Kidney epithelial cell (primary cell): ENCODE measurements at places on chromosomes 16 and 17. TPM values are rescaled to one million over a fixed set of nuclear protein-coding genes. Genes with fewer than 3 reads are reported as not detected.

- no peak for DNase-seq
These were observed 5.0 kb upstream of the CCDC57 start for GRCh38 chr17:82217530-82218204.

GRCh38 chr17:34672176-34672785 lies 92.9 kb downstream of the TMEM132E start:
- no peak for DNase-seq

DNA sequence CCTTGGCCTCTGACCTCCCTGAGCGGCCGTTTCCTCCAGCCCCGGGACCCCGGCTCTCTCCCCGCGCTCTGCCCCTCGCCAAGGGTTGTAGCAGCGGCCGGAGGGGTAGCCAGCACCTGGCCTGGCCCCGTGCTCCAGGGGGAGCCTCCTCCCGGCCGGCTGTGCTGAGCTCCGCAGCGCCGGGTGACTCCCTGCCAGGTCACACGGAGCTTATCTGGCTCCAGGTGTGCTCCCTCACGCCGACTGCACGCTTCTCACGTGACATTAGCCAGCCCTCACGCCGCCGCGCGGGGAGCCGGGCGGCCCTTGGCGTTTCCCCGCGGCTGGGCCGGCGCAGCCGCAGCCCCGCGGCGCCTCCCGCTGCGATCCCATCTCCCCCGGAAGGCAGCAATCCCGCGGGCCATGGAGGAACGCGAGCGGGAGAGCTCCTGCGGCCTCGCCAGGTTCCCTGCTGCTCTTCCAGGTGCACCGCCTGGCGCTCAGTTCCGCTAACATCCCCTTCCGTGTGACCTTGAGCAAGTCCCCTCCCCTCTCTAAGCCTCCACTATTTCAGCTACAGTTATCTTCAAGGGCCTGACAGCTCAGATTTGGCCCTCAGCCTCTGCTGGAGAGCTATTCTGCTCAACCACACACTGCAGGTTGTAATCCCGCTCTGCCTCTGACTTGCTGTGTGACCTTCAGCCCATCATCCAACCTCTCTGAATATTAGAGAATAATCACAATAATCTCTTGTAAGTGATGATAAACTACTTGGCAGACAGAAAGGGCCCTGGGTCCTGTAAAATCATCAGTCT lies 3.4 kb downstream of the MYO18A start:
- no peak for DNase-seq

- DNase-seq = no peak
These were observed 65.5 kb upstream of the DOC2B start for GRCh38 chr17:246851-247421.

DNA sequence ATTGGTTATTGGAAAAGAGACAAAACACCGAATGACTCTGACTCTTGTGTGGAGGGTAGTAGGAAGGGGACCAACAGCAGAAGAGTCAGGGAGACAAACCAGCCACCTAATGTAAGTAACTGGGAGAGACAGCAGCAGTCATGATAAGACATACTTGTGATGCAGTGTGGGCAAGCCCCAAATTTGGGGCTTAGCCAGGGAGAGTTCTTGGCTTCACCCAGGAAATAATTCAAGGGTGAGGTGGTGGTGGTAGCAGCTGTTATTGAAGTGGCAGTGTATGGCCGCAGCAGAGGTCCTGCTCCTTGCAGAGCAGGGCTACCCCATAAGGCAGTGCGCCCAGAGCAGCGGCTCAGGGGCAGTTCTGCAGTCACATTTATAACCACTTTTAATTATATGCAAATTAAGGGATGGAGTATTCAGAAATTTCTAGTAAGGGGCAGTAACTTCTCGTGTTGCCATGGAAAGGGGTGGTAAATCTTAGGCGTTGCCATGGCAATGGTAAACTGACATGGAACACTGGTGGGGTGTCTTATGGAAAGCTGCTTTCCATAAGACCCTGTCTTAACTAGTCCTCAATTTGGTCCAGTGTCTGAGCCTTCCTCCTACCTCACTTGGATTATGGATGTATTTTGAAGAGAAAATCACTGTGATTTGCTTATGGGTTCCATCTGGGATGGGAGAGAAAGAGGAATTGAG lies 317.1 kb downstream of the PHKB start:
- DNase-seq = no peak

DNA sequence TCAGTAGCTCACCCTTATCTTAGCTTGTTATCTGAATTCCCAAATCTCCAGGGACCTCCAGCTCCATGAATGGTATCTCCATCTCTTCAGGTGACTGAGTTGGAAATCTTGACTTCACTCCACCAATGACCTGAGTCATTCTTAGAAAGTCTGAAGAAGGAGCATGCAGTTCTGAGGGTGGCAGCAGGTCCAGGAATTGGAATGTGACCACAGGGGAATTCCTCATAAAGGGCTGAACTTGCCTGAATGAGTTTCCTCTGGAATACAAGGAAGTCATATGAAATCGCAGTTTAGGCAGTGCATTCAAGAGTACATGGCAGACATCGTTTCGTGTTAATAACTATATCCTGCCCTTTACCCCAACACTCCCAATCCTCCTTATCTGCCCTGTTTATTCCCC lies 12.5 kb upstream of the PYY start:
- DNase-seq = no peak

- DNase-seq = no peak
These were observed 17.0 kb downstream of the FAM117A start for GRCh38 chr17:49746791-49747490.

DNA sequence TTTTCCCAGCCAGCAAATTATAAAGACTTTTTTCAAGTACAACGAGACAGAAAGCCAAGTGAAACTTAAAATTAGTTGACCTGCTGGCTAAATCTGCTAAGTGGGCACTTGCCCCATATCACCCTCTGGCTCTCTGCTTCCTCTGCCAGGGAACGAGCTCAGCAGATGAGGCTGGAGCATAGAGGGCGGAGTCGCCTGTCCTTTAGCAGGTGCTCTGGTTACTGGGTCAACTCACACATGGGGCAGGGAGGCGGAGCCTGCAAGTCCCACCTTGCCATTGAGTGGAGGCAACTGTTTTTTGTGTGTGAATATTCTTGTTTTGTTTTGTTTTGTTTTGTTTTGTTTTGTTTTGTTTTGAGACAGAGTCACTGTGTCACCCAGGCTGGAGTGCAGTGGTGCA lies 62.5 kb downstream of the EMP2 start:
- DNase-seq = no peak

DNA sequence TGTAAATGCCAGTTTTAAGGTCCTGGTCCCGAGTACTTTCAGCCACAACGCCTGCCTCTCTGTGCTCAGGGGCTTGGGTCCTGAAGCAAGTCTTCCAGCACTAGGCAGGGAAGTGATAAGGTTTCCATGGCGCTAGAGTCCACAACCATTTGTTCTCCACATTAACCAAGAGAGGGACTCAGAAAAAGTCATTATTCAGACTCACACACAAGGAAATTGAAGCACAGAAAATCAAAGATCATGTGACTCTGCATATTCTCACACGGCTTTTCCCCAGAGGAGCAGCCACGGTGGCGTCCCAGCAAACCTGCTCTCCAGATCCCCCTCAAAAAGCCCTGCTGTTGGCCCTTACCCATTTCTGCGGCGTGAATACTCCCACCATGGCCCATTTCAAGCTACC lies 9.7 kb downstream of the ENPP7 start:
- no peak for DNase-seq

DNA sequence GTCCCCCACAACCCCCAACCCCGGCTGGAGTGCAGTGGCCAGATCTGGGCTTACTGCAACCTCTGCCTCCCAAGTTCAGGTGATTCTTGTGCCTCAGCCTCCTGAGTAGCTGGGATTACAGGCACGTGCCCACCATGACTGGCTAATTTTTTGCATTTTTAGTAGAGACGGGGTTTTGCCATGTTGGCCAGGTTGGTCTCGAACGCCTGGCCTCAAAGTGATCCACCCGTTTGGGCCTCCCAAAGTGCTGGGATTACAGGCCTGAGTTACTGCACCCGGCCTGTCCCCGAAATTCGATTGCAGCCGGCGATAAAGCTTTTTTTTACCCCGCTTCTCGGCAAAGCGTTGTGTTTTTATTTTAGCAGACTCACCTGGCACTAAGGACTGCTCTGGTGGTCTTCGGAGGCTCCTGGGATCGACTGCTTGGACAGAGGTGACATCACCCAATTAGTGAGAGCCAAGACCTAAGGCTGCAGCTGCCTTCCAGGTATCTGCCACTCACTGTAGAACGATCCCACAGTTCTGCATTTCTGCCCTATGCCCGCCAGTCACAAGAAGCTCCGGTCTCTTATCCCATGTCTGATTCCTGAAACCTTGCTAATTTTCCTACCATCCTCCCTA lies 82.2 kb upstream of the ARL4D start:
- no peak for DNase-seq

DNA sequence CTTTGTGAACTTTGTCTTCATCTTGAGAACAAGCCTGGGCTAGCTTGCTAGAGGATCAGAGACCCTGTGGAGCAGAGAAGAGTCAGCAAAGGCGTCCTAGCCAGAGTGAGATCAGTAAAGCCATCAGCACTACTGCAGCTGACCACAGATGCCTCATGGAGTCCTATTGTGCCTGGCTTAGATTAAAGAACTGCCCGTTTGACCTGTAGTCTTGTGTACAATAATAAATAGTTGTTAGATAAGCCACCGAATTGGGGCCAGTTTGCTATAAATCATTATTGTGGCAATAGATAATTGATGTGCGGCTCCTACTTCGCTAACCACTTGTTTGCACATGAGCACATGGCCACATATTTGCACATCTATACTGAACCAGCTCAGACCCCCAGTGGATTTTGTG lies 103.0 kb downstream of the CYLD start:
- DNase-seq = no peak

DNA sequence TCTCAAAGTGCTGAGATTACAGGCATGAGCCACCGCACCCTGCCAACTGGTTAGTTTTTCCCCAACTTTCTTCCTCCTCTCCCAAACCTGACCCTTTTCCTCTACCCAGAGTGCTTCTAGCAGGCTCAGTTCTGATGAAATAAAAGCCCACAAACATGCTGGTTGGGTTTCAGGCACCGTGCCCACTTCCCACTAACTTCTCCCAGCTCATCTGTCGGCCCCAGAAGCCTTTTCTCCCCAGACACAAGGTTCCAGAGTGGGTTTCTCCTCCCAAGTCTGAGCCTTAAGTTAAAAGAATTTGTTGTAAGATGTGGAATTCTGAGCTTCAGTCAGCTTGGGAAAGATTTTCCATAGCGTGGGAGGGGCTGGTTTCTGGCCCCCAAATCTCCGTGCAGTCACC lies 11.5 kb upstream of the SCN4A start:
- DNase-seq = no peak

DNA sequence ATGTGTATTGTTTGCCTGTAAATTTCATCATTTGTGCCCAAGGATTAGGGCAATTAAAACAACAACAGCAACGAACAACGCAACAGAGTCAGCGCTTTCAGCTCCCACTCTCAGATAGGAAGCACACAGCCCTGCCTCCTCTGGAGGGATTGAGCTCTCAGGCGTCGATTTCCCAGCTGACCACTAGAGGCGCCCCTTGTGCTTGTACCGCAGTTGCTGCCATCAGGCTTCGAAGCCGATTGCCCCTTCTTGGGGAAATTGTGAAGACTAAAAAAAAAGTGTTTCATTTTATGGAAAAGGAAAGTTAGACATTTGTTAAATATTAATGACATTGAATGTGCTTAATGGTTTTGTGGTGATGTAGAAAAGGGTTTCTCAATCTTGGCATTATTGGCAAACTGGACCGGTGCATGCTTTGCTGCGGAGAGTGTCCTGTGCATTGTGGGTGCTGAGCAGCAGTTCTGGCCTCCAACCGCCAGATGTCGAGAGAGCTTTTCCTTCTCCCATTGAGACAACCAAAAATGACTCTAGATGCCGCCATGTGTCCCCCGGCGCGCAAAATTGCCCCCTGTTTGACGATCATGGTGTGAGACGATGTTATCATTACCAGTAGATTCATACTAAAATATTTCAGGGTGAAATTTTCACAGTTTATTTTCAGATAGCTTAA lies 650.4 kb upstream of the RBFOX1 start:
- no peak for DNase-seq

GRCh38 chr17:57811638-57812280 lies 38.1 kb downstream of the MRPS23 start:
- DNase-seq = no peak

GRCh38 chr16:47037746-47038458 lies 64.4 kb upstream of the DNAJA2 start:
- no peak for DNase-seq

GRCh38 chr17:19386974-19387920 lies at the start of gene MFAP4:
Gene MFAP4 (minus strand): TSS chr17:19387190. CDS start chr17:19387155, 35 bp downstream.
- no peak for DNase-seq

GRCh38 chr16:21628121-21628726 lies 24.2 kb downstream of the IGSF6 start:
- DNase-seq = no peak

GRCh38 chr16:80623376-80623775 lies 82.6 kb downstream of the DYNLRB2 start:
- DNase-seq = no peak

DNA sequence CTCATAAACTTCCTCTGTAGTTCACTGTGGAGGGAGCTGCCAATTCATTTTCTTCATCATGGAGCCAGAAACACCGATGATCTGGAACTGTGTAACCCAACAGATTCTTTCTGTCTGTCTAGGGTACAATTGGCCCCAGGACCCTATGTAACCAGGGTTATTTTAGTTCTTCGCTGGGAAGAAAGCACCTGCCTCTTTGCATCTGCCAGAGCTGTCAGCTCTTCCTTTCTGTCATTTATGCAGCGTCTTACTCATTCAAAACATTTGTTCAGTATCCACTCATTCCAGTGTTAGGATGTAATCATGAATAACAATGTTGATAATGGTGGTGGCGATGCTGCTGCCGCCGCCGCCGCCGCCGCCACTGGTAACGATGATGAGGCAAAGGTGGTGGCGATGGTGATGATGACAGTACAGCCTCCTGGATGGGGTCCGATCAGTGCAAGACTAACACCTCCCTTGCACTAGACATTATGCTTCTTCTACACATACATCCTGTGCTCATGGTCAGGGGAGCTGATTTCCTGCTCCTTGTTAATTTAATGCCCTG lies 46.1 kb downstream of the IRX5 start:
- no peak for DNase-seq

Gene EFCAB5
- total RNA-seq = 0.08 and 0.21 TPM in 2 replicates

Gene KRTAP4-9
- total RNA-seq = not detected in 2 replicates

Gene C16orf96
- not detected in 2 replicates for total RNA-seq

Gene SALL1
- total RNA-seq = 12.3 and 14.8 TPM in 2 replicates
